ENCODE measurements at places on chromosomes 1 and 21. TPM values are rescaled to one million over a fixed set of nuclear protein-coding genes. Genes with fewer than 3 reads are reported as not detected.

Gene BCAN
- total RNA-seq: not detected

Gene B3GALT5
- 1.2 TPM for total RNA-seq

Gene FAM110D
- total RNA-seq: 1.2 TPM

Gene FCRL5
- total RNA-seq: not detected

Gene EPHA10
- 0.33 TPM for total RNA-seq

Gene FYB2
- not detected for total RNA-seq

Gene EDARADD
- total RNA-seq: not detected

Gene SPATA21
- total RNA-seq: not detected

Gene IRF2BP2
- 59.6 TPM for total RNA-seq

Gene RALGPS2
- total RNA-seq: 23.8 TPM

Gene OR2L13
- not detected for total RNA-seq

Gene KIRREL1
- total RNA-seq: 57.0 TPM

Gene CLCNKA
- 1.1 TPM for total RNA-seq

Gene VANGL1
- total RNA-seq: 14.7 TPM

Gene IL10
- 11.0 TPM for total RNA-seq

Gene ZMYND12
- 0.54 TPM for total RNA-seq

Gene NBPF12
- 10.2 TPM for total RNA-seq

Gene ABCA4
- total RNA-seq: 0.14 TPM

Gene PSRC1
- total RNA-seq: 6.9 TPM

Gene ETV3L
- not detected for total RNA-seq

Gene BNIPL
- not detected for total RNA-seq

Gene CYYR1
- 13.0 TPM for total RNA-seq

Gene VPS72
- 40.7 TPM for total RNA-seq

Gene PRSS38
- total RNA-seq: not detected

Gene CASQ2
- total RNA-seq: 110 TPM

Gene LORICRIN
- total RNA-seq: not detected

All from sigmoid colon (tissue), 7 donors.